Left forelimb (tissue), 1 donor: ENCODE measurements at places on chromosomes 16 and 17.

DNA sequence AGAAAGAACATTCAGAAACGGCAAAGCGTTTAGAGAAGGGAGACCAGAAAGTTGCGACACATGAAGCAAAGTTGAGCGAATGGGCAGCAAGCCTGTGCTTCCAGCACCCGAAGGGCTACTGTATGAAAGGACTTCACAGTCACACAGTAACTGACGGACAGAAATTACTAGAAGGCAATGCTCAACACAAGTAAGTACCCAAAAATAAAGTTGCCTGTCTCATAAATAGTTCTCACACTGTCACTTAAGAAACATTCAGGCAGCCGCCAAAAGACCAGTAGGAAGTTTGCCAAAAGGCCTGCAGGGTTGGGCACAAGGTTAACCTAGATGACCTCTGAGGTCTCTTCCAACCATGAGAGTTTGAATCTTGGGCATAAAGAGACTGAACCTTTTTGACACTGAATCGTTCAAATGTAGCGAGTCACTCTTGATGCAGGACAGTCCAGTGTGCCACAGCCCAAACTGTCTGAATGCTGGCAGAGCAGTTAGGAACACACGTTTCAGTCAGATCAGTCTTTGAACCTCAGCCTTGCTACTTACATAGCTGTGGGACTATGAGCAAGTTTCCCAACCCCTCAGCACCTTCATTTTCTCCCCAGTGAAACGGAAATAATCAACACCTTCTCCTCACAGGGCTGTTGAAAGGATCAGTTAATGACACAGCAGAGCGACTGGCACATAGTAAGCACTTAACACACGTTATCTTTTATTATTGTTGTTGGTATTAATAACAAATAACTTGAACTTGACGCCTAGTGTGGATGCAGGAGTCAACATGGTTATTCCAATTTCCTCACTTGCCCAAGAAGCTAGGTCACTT is 10.4 kb downstream of the NCBP3 start:
- no peak for DNase-seq

- DNase-seq: no peak
These were observed 21.3 kb downstream of the SRCIN1 start for GRCh38 chr17:38584350-38584925.

- no peak for DNase-seq
These were observed 2.4 kb downstream of the ALKBH5 start for GRCh38 chr17:18185832-18186626.

GRCh38 chr17:48530887-48531272 is at the start of gene HOXB1:
HOXB1 (minus strand) TSS chr17:48531011; CDS start chr17:48530904, 107 bp downstream.
- DNase-seq: no peak

- peak; percentile 75 for DNase-seq
These were observed 54.8 kb downstream of the SPECC1 start for GRCh38 chr17:20063665-20064648.

- no peak for DNase-seq
These were observed 180.8 kb downstream of the CCT6B start for GRCh38 chr17:34780438-34780837.

DNA sequence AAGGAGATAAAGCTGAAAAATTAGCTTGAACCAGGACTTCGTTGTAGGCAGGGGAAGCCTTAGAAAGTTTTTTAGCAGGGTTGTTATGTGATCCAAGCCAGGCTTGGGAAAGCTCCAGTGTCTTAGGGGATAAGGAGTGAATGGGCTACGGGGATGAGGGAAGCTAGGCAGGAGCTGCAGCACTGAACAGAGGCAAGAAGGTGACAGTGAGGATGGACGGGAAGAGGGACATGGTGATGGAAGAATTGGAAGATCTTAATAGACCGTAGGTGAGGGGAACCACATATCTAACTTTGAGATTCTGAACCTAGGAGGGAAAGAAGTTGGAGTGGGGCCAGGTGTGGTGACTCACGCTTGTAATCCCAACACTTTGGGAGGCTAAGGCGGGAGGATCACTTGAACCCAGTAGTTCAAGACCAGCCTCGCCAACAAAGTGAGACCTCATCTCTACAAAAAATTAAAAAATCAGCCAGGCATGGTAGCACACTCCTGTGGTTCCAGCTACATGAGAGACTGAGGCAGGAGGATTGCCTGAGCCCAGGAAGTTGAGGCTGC is 3.2 kb downstream of the RHBDL3 start:
- DNase-seq: no peak
